IMR-90 (cell line): ENCODE measurements at places on chromosomes 12 and 14. TPM values are rescaled to one million over a fixed set of nuclear protein-coding genes. Genes with fewer than 3 reads are reported as not detected.
A peak's percentile ranks its signal among the peaks of the same experiment; 100 is the strongest.

DNA sequence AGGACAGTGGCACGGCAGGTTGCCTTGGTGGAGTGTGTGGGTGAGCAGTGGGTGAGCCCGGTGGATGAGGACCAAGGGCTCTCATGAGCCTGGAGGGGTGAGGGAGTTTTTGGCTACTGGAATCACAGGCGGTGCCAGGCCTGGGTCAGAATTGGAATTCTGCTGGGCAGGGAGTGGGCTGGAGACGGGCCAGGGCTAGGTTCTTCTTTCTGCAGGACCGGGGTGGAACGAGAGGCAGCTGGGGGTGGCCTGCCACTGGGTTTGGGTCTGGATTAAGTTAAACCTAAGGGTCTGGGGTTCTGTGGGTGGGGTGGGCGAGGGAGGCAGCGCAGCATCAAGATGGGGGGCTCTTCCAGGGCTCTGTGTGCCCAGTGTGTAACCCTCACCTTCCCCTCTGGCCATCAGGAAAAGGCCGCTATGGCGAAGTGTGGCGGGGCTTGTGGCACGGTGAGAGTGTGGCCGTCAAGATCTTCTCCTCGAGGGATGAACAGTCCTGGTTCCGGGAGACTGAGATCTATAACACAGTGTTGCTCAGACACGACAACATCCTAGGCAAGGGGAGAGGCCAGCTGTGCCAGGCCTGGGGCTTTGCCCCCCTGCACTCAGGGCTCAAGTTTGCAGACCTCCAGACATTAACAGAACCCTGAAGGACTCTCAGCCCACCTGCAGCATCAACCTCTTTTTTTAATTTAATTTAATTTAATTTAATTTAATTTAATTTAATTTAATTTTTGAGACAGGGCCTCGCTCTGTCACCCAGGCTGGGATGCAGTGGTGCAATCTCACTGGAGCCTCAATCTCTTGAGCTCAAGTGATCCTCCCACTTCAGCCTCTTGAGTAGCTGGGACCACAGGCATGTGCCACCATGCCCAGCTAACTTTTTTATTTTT is 7.0 kb downstream of the ACVRL1 start:
- H3K27me3 ChIP-seq = no peaks in the 10 kb centered on the region
- no peak overlapping the region for H3K4me3 ChIP-seq
- DNase-seq = no peak
- no peak overlapping the region for H3K27ac ChIP-seq
- peaks cover 41% of the 10 kb centered on the region for H3K4me1 ChIP-seq
- H3K36me3 ChIP-seq = peaks cover 8% of the 10 kb centered on the region; the same call in 1 of the 2 replicates

GRCh38 chr14:65001723-65002122 is 15.0 kb downstream of the FNTB start:
- peaks cover 13% of the 10 kb centered on the region for H3K4me1 ChIP-seq
- H3K27ac ChIP-seq = no peak overlapping the region
- H3K4me3 ChIP-seq = no peak overlapping the region
- H3K27me3 ChIP-seq = no peaks in the 10 kb centered on the region
- H3K36me3 ChIP-seq = no peaks in the 10 kb centered on the region

- no peaks in the 10 kb centered on the region for H3K36me3 ChIP-seq
- no peaks in the 10 kb centered on the region; the same call in 1 of the 2 replicates for H3K27me3 ChIP-seq
- no peak overlapping the region for H3K27ac ChIP-seq
- H3K4me1 ChIP-seq = no peaks in the 10 kb centered on the region
- no peak for DNase-seq
- H3K4me3 ChIP-seq = no peak overlapping the region
Observed at GRCh38 chr14:95398630-95399547, 79.2 kb upstream of the CLMN start.

DNA sequence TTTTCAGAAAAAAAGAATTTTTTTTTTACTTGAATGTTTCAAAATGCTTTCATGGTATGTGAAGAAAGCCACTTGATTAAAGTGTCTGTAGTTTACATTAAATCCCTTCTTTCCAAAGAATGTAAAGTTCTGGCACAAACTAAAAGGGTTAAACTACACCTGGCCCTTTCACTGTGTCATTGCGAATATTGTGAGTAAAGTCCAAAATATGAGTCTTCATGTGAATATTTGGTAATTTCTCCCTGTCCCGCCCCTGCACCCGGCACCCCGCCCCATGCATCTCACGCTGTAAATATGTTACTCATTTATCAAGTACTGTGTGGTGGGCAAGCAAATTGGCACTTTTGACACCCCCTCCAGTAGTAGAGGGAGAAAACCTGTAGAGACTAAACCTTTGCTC is 274.7 kb downstream of the TTC6 start:
- H3K4me3 ChIP-seq = no peak overlapping the region
- no peaks in the 10 kb centered on the region for H3K36me3 ChIP-seq

DNA sequence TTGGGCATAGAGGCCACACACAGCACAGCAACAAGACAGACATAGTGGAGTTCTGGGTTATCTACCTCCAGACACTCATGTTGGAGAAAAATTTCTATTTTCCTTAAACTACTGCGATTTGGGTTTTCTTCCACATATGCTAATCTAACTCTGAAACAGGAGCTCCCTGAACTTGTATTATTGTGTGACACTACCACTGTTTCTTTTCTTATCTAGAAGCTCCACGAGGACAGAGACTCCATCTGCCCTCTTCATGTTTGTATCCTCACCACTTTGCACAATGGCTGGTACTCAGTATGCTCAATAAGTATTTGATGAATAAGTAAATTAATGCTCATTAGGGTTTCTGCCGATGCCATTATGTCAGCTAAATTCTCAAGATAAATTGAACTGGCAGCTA is 218.6 kb downstream of the PAX9 start:
- H3K36me3 ChIP-seq = no peaks in the 10 kb centered on the region
- no peak overlapping the region for H3K27ac ChIP-seq
- no peaks in the 10 kb centered on the region for H3K27me3 ChIP-seq
- DNase-seq = no peak
- no peak overlapping the region for H3K4me3 ChIP-seq

GRCh38 chr12:30614031-30614430 is 81.6 kb downstream of the IPO8 start:
- DNase-seq = no peak
- no peaks in the 10 kb centered on the region for H3K4me1 ChIP-seq
- H3K27ac ChIP-seq = no peak overlapping the region
- no peaks in the 10 kb centered on the region for H3K36me3 ChIP-seq
- H3K27me3 ChIP-seq = no peaks in the 10 kb centered on the region
- H3K4me3 ChIP-seq = no peak overlapping the region

GRCh38 chr14:77097006-77097699 is 905 bp upstream of the CIPC start:
- DNase-seq = peak; percentile 28
- no peaks in the 10 kb centered on the region for H3K36me3 ChIP-seq
- no peaks in the 10 kb centered on the region for H3K27me3 ChIP-seq
- H3K4me3 ChIP-seq = peak overlapping the region; percentile 69
- peaks cover 6% of the 10 kb centered on the region for H3K4me1 ChIP-seq

- no peaks in the 10 kb centered on the region for H3K4me1 ChIP-seq
- H3K4me3 ChIP-seq = no peak overlapping the region
- H3K27me3 ChIP-seq = peaks cover 1% of the 10 kb centered on the region
- DNase-seq = no peak
- no peaks in the 10 kb centered on the region for H3K36me3 ChIP-seq
Observed at GRCh38 chr12:3458041-3458440, 33.0 kb upstream of the PRMT8 start.

DNA sequence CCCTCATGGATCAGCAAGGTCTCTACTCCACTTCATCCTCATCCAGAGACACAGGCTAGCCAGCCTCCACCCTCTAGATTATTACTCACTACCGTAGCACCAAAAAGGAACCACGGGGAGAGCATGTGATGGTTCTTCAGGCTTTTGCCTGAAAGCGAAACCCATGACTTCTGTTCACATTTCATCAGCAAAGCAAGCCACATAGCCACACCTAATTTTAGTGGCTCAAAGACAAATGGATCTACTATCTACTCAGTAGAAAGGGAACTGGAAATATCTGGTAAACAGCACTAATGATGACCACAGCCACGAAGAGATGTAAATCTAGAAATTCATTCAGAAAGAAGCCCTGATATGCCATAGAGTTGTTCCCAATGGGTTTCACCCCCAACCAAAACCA is 51.4 kb downstream of the VCPKMT start:
- H3K27ac ChIP-seq = no peak overlapping the region
- H3K4me3 ChIP-seq = no peak overlapping the region
- H3K4me1 ChIP-seq = peaks cover 33% of the 10 kb centered on the region
- no peaks in the 10 kb centered on the region for H3K27me3 ChIP-seq
- no peaks in the 10 kb centered on the region for H3K36me3 ChIP-seq

GRCh38 chr12:24408305-24408704 is 458.8 kb upstream of the SOX5 start:
- peaks cover 4% of the 10 kb centered on the region; the same call in 1 of the 2 replicates for H3K4me1 ChIP-seq
- H3K27ac ChIP-seq = no peak overlapping the region
- no peak overlapping the region for H3K4me3 ChIP-seq
- DNase-seq = no peak
- H3K36me3 ChIP-seq = 0 out of 2 replicates have a peak, but pooled peaks cover 1% of the 10 kb centered on the region

DNA sequence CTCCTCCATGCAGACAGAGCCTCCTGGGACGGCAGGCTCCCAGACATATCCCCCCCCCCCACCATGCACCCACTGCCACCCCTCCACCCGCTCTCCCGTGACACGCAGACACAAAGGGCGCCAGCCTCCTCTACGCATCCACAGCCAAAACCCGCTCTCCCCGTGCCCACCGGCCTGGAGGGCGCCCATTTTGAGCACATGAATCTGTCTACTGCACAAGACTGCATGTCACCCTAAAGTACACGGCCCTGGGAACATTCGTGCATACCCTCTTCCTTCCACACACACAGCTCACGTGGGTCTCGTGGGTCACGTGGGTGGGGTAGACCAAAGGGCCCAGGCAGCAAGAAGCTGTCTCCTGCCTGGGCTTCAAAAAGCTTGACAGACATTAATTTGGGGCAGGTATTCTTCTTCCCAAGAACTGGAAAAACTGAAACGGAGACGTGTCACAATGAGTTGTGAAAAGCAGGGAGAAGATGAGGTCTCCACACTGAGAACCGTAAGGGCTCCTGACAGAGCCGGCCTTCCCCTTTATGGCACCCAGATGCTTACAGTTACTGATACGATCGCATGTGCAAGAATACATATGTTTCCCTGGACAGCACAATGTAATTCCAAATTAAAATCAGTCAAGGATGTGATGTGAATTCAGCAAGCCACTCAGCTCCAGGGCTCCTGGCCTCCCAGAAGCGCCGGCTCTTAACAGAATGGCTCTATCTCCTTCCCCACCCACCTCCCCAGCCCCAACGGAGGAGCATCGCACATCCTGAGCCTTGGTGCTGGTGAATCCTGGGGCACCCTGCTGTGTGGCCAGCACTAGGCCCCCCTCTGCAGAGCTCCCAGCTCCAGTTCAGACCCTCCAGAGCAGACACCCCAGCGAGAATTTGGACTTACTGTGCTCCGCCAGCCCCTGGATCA is 1.9 kb downstream of the TGFB3 start:
- H3K4me1 ChIP-seq = peaks cover 7% of the 10 kb centered on the region; the same call in 1 of the 2 replicates
- no peaks in the 10 kb centered on the region for H3K36me3 ChIP-seq
- H3K4me3 ChIP-seq = no peak overlapping the region
- no peak for DNase-seq
- H3K27me3 ChIP-seq = no peaks in the 10 kb centered on the region; the same call in none of the 2 replicates
- no peak overlapping the region for H3K27ac ChIP-seq

LMNTD1 gene
- polyA plus RNA-seq = 1.3 and 1.5 TPM in 2 replicates

CLEC12A gene
- polyA plus RNA-seq = not detected in 2 replicates

TAS2R19 gene
- polyA plus RNA-seq = 0.24 and 0.29 TPM in 2 replicates

GPX2 gene
- not detected in 2 replicates for polyA plus RNA-seq

WNT5B gene
- polyA plus RNA-seq = 83.7 and 98.8 TPM in 2 replicates

AQP6 gene
- polyA plus RNA-seq = not detected in 2 replicates

CCDC88C gene
- polyA plus RNA-seq = 0.11 and 0.17 TPM in 2 replicates

GTF2A1 gene
- 16.0 and 16.7 TPM in 2 replicates for polyA plus RNA-seq
